NCI-H748 treated with DMSO at 0.1 percent for 48 hours (cell line): ENCODE measurements at places on chromosomes 2 and 18.

DNA sequence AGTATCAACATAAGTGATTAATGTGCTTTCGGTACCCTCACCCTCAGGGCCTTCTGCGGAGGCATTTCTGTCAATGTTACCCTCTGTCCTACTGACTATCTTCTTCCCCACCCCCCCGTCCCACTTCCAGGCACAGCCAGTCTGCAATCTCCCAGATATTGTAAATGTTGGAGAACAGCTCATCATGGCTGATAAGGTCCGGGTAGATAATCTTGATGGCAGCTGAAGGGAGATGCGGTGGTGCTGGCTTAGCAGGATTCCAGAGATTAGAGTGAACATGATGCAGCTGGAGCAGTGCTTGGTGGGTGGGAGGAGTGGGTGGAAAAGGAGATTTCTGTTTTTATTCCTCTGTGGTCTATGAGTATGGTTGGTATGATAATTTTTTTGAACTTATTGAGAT is 15.5 kb downstream of the GTF2A1L start:
- DNase-seq, result no peak

- DNase-seq, result no peak
Observed at GRCh38 chr2:184351126-184351525, 247.2 kb upstream of the ZNF804A start.

- peak; percentile 99 for DNase-seq
Observed at GRCh38 chr2:162065767-162066166, 8.2 kb downstream of the DPP4 start.

- DNase-seq, result no peak
Observed at GRCh38 chr2:56510610-56511009, 326.8 kb downstream of the CCDC85A start.

DNA sequence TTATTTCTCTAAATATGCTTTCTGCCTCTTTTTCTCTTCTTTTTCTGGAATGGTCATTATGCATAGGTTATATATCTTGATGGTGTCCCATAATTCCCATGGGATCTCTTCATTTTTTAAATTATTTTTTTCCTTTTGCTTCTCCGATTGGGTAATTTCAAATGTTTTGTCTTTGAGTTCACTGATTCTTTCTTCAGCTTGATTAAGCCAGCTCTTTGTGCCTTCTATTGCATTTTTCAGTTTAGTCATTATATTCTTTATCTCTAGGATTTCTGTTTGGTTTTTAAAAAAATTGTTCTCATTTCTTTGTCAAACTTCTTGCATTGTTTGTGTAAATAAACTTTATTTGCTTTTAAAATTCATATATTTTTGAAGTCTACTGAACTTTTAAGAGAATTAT is 251.1 kb downstream of the INSIG2 start:
- no peak for DNase-seq

DNA sequence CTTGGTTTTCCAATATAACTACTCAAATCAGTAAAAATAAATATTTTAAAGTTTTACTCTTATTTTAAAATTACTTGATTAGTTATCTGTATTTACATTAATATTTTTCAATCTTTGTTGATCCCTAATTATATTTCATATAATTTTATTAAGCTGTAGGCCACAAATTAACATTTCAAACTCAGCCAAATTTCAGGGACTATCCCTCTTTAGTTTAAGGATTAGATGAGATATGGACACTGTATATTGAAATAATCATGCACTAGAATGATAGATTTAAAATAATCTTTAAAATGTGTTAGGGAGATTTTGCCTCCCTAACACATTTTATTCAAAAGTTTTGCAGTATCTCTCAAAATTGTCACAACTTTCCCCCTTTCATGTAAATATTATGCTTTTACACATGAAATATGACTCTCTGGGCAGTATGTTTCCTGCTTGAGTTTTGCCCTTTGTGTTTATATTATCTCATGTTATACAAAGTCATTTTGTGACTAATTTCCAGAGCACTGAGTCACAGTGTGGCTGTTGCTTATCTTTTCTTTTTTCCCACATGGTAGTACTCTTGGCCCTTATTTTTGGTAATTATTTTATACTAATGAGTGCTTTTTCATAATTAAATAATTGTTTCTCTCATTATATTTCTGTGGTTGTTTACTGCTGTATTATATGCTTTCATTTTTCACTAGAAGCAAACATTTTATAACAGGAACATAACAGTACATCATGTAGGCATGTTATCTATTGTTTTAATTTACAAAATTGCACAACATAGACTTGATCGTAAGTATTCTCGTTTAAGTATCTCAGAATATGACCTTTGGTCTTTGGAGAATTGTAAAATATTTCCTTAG is 1.2 kb downstream of the TFPI start:
- DNase-seq, result no peak

DNA sequence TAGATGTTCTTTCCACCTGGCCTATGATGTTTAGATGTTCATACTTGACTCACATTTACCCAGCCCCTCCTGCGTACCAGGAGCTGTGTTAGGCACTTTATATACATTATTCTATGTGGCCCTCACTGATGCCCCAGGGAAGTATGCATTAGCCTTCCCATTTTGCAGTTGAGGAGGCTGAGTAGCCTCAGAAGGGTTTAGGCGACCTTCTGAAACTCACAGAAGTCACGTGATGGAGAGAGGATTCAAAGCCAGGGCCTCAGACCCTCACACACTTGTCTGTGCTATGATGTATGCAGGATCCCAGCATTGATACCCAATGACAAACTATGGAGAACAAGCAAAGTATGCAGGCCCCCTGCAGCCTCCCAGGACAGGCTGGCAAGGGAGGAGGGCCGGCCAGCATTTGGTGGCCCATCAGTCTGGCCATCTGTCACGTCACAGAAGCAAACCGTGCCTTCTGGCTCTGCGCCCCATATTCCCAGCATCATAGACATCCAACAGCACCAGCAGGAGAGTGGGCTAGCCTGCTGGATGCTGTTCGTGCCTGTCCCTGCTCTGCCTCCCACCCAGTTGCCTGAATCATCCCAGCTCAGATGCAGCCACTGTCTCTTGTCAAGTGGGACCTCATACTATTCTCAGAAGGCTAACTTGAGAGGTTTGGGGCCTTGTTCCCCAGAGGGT is 33.6 kb downstream of the EHD3 start:
- DNase-seq, result no peak

GRCh38 chr2:147499785-147500184 is 345.0 kb upstream of the ACVR2A start:
- DNase-seq, result no peak

DNA sequence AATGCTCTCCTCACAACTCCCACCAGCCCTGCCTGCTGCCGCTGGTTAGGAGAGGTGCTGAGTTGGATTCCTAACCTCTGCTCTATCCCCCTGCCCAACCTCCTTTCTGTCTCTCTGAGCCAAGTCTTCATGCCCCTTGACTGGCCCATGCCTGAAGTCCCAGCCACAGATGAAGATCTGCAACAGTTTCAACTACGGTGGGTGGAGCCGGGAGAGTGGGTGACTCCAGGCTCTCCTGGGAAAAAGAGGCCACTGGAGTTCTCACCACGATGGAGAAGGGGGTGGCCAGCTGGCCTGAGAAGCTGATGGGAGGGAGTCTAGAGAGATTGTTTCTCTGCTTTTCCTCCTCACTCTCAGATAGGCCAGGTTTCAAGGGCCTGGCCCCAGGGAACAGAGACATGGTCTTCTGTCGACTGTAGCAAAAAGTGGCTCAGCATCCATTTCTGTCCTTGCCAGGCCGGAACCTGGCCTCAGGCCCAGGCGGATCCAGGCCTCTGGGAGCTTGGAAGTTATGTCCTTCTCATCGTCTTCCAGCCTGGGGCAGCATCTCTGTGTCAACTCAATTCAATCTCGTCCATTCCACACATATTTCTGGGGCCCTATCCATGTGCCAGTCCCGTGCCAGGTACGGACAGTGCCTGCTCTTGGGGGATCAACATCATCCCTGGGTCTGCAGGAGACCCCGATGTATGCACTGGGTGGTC is 75.3 kb downstream of the INHBB start:
- DNase-seq, result no peak

DNA sequence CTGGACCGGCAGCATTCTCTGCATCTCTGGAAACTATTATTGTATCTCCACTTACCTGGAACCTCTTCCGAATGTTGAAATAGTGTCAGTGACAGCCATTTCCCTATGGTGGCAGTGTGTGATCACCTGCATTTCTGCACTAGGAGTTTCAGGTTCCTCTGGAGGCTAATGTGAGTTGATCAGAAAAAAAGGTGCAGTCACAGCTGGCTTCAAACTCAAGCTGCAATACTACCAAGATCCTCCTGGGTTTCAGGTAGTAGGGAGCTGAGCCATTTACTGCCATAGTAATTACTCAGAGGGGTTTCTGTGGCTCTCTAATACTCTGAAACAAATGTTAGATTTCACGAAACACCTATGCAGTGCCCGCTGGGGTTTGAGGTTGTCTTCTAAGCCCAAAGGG is 183.5 kb upstream of the OSR1 start:
- no peak for DNase-seq

DNA sequence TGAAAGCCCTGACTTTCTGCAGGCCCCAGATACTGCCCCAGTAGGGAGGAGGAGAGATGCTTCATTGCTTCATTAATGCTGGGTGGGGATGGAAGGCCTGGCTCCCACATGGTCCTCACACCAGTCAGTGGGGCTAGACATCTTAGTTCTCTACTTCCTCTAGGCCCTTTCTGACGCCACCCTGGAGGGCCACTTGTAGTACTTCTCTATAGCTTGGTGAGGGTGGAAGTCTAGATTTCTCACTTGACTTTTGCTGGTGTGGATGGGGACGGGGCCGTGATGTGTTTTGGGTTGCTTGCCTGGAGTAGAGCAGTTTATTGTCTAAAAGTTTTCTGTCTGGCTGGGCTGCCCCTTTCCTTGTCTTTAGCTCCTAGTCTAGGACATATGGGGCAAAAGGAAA is 18.7 kb downstream of the MERTK start:
- DNase-seq, result no peak

DNA sequence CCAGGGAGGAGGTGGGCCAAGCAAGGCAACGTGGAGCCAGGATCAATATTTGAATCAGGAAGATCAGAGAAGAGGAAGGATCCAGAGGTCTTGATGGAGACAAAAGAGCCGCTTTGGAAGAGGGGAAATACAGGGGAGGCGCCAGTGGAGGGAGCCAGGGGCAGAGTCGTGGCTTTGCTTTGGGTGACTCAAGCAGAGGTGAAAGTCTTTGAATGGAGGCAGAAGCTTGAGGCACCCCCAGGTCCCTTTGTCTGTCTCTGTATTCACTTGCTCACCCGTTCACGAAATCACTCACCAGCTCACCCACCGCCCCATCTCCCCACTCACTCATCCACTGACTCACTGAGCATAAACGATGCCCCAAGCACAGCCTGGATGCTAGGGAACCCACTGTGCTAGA is 134.1 kb downstream of the ACOXL start:
- DNase-seq, result no peak

GRCh38 chr2:3038636-3039035 is 339.0 kb downstream of the EIPR1 start:
- DNase-seq, result no peak

DNA sequence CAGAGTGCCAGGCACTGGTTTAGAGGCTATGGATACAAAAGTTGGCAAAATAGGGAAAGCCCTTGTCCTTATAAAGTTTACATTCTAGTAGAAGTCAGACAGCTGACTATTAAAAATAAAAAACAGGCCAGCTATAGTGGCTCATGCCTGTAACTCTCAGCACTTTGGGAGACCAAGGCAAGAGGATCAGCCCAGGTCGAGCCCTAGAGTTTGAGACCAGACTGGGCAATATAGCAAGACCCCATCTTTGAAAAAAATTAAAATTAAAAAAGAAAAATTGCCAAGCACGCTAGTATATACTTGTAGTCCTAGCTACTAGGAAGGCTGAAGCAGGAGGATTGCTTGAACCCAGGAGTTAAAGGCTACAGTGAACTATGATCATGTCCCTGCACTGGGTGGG is 12.5 kb downstream of the ERICH2 start:
- DNase-seq, result no peak

GRCh38 chr2:25682082-25682481 is 8.7 kb upstream of the DTNB start:
- no peak for DNase-seq

DNA sequence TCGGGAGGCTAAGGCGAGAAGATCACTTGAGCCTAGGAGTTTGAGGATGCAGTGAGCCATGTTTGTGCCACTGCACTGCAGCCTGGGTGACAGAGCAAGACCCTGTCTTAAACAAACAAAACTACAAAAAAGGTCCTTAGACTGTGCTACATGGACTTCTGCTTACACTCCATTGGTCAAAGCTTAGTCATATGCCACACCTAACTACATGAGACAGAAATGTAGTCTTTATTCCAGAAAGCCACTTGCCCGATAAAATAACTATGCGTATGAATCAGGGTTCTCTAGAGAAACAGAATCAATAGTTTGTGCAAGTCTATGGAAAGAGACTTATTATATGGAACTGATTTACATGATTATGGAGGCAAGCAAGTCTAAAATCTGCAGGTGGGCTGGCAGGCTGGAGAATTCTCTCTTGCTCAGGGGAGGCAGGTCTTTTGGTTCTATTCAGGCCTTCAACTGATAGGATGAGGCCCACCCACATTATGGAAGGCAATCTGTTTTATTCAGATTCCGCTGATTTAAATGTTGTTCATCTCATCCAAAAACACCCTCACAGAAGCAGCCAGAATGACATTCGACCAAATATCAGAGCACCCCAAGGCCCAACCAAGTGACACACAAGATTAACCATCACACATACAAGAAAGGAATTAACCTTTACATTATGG is 114.4 kb upstream of the SIX2 start:
- no peak for DNase-seq

DNA sequence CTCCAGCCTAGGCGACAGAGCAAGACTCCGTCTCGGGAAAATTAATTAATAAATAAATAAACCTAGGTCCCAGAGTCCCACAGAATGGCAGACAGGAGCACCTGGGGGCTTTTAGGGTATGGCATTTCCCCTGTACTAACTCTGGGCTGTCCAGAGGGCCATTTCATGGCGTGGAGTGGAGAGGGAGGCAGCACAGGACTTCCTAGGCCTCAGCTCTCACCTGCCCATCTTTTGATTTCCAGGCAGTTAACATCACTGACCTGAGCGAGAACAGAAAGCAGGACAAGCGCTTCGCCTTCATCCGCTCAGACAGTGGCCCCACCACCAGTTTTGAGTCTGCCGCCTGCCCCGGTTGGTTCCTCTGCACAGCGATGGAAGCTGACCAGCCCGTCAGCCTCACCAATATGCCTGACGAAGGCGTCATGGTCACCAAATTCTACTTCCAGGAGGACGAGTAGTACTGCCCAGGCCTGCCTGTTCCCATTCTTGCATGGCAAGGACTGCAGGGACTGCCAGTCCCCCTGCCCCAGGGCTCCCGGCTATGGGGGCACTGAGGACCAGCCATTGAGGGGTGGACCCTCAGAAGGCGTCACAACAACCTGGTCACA is 5.1 kb downstream of the IL1RN start:
- no peak for DNase-seq

GRCh38 chr2:69483696-69484095 is 46.5 kb upstream of the NFU1 start:
- peak; percentile 51 for DNase-seq

DNA sequence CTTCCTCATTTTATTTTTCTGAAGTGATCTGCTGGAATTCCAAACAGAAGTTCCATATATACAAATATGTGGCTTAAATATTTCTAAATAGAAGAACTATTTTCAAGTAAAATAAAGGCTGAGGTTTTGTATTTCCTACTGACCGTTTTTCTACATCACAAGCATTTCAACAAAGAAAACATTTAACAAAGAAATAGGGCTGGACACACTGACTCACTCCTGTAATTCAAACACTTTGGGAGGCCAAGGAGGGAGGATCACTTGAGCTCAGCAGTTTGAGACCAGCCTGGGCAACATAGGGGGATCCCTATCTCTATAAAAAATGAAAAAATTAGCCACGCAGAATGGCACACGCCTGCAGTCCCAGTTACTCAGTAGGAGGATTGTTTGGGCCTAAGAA is 44.6 kb downstream of the TANK start:
- no peak for DNase-seq

GRCh38 chr18:57785751-57786437 is 17.2 kb downstream of the ATP8B1 start:
- DNase-seq, result peak; percentile 95
